ENCODE measurements at places on chromosomes 6 and 20.

GRCh38 chr6:29791786-29792122 lies 35.9 kb upstream of the HLA-G start:
- no peak for DNase-seq

DNA sequence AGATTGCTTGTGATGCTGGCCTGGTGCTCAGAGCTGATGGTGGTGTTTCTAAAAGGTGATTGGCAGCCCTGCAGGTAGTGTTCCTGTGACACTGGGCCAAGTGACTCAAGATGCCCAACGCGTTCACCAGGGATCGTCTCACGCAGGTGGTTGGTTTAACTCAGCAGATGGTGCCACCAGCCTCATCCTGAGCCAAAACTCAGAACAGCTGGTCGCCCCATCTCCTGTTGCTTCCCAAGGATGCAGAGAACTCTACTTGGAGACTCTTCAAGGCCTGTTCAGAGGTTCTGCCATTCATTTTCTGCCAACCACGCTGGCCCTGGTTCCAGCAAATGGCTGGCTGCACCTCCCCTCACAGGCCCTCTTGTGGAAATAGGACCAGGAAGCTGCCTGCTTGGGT lies 394.4 kb downstream of the CDH26 start:
- no peak for DNase-seq

GRCh38 chr20:7294816-7295360 lies 527.4 kb downstream of the BMP2 start:
- no peak for DNase-seq

GRCh38 chr6:75460681-75461080 lies 32.9 kb downstream of the FILIP1 start:
- DNase-seq = peak; percentile 60

GRCh38 chr6:25057111-25057905 lies 121.5 kb upstream of the RIPOR2 start:
- DNase-seq = no peak

- peak; percentile 11 for DNase-seq
Measured at GRCh38 chr20:60528141-60528540, 569.9 kb downstream of the CDH26 start.

GRCh38 chr6:108661982-108662381 lies 101.3 kb downstream of the FOXO3 start:
- DNase-seq = no peak

GRCh38 chr20:37907677-37908401 lies 4.9 kb downstream of the VSTM2L start:
- peak; percentile 42 for DNase-seq

- no peak for DNase-seq
Measured at GRCh38 chr6:83429269-83429668, 1.6 kb downstream of the ME1 start.

DNA sequence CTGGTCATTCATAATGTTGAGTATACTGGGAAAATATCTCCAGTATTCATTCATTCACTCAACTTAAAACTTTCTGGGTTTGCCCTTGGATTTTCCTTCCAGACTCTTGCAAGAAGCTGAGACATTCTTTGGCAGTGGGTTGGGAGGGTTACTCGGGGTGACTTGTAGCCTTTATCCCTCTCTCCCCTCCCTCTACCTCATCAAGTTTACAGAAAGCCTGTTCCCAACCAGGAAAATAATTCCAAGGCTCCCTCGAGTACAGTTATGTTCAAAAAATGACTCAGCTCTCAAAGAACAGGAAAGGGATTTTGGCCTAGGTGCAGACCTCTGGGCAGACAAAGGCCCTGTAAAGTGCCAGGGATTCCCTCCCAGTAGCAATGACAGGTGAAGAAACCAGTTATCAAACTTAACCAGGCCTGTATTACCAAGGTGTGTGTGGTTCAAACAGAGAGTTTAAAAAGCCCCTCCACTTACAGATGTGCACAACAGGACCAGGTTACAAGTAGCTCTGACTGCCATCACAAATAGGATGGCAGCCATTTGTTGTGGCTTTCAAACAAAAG lies 22.2 kb downstream of the FKBP1A start:
- peak; percentile 67 for DNase-seq
